ENCODE measurements at places on chromosomes 13 and 19.

GRCh38 chr19:33535226-33535625, 13.6 kb upstream of the PEPD start:
- H3K27me3 ChIP-seq: peaks cover 73% of the 10 kb centered on the region
- no peak overlapping the region for H3K27ac ChIP-seq
- no peak overlapping the region for H3K4me3 ChIP-seq

GRCh38 chr19:9940778-9941177, 4.5 kb upstream of the OLFM2 start:
- no peak overlapping the region for H3K4me3 ChIP-seq
- peaks cover 14% of the 10 kb centered on the region for H3K4me1 ChIP-seq
- DNase-seq: no peak
- H3K27me3 ChIP-seq: peaks cover 74% of the 10 kb centered on the region
- no peak overlapping the region for H3K27ac ChIP-seq

DNA sequence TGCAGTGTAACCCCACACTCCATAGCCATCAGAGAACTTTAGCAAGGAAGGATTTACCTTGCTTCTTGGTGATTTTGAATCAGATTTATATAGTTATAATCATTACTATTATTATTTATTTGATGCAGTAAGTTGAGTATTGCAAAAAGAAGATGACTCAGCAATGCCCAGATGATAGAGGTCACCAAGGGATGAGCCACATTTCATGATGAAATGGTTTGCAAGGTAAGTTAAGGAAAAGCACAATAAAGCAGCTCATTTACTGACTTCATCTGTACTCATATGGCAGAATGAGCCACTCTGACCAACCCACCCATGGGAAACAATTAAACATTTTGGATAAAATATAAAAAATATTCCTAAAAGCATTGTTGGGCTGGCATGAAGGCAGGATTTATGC, 59.1 kb downstream of the AKAP11 start:
- no peaks in the 10 kb centered on the region for H3K27me3 ChIP-seq
- DNase-seq: no peak
- H3K27ac ChIP-seq: no peak overlapping the region
- no peak overlapping the region for H3K4me3 ChIP-seq

DNA sequence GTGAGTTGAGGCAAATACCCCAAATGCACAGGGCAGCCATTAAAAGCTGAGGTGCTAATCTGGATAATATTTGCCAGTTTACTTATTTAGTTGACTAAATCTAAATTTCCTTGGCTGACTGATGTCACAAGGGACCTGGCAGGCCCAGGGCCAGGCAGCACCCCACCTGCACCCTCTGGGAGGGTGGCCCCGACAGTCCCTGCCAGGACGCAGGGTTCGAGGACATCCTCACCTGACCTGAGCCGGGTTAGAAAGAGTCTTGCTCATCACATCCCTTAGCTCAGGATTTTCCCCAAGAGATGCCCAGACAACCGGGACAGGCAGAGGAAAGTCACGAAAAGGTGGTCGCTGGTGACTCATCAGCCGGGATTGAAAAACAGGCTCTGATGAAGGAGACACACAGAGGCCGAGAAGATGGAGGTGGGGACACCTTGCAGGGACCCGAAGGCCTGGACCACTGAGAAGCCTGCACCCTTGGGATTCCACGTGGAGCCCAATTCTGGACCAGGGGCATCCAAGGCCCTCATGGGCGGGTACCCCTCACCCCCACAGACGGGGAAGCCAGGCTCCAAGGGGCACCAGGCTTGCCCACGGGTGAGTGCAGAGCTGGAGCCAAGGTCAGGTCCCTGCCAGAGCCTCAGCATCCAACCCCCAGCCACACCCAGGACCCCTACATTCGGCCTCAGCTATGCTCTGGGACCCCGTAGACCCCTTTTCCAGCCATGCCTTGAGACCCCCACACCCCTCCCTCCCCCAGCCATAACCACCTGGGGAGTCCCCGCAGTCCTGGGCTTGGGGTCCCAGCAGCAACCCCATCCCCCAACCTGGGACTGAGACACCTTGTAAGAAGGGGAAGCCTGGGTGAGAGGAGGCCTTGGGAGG, 103.2 kb downstream of the SOX1 start:
- no peak overlapping the region for H3K27ac ChIP-seq
- H3K4me1 ChIP-seq: no peaks in the 10 kb centered on the region
- DNase-seq: no peak

- DNase-seq: no peak
- no peaks in the 10 kb centered on the region for H3K27me3 ChIP-seq
- no peaks in the 10 kb centered on the region for H3K4me1 ChIP-seq
- peaks cover 63% of the 10 kb centered on the region for H3K36me3 ChIP-seq
- H3K27ac ChIP-seq: no peak overlapping the region
Measured at GRCh38 chr13:39016787-39017186, 21.1 kb downstream of the PROSER1 start.

DNA sequence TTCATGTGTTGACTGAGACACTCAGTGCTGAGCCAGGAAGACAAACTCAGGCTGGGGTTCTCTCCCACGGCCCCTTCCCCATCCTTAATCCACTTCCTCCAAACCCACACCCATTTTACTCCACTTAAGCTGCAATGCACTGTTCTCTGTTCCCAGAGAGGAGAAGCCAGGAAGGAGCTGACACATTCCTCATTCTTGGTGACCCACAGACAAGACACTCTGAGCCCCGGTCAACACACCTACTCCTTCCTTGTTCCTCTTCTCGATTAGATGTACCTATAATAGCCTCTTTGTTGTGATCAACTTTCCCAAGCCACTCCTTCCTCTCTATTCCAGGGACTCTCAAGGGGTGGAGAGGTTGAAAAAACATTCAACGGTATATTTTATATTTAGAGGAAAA, 47.1 kb downstream of the INSR start:
- H3K27ac ChIP-seq: no peak overlapping the region
- H3K4me1 ChIP-seq: peaks cover 41% of the 10 kb centered on the region
- peaks cover 7% of the 10 kb centered on the region for H3K36me3 ChIP-seq
- DNase-seq: no peak

GRCh38 chr13:26977541-26977940, 194.1 kb downstream of the USP12 start:
- peaks cover 4% of the 10 kb centered on the region for H3K4me1 ChIP-seq
- no peak for DNase-seq
- no peaks in the 10 kb centered on the region for H3K36me3 ChIP-seq
- no peak overlapping the region for H3K27ac ChIP-seq
- no peak overlapping the region for H3K4me3 ChIP-seq

- no peak for DNase-seq
- no peaks in the 10 kb centered on the region for H3K36me3 ChIP-seq
- peaks cover 7% of the 10 kb centered on the region for H3K27me3 ChIP-seq
- H3K4me3 ChIP-seq: no peak overlapping the region
- H3K27ac ChIP-seq: no peak overlapping the region
Measured at GRCh38 chr19:42032431-42032830, 37.6 kb downstream of the GRIK5 start.

DNA sequence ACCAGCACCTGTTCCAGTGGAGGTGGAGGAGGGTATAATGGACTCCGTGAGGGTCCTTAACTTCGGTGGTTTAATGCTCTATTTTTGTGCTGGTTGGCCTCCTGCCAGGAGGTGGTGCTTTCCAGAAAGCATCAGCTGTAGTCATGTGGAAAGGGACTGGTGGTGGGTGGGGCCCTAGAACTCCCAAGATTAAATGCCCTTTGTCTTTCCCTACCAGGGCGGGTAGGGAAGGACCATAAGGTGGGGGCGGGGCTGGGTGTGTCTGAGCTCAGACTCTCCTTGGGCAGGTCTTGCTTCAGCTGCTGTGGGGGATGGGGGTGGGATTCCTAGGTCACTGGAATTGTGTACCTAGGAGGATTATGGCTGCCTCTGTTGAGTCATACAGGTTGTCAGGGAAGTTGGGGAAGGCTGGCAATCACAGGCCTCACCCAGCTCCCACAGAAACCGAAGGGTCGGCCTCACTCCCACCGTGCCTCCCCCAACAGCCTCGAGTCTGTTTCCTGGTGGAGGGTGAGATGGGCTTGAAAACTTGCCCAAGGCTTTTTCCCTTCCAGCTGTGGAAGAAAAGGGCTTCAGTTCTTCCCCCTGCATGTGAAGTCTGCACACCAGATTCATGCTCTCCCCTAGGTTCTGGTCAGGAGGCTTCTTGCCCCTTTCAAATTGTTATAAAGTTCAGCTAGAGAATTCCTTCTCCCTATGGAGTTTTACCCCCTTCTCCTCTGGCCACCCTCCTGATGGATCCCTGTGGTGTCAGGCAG, 60.3 kb upstream of the CLDN10 start:
- H3K27ac ChIP-seq: no peak overlapping the region
- no peak overlapping the region for H3K4me3 ChIP-seq

DNA sequence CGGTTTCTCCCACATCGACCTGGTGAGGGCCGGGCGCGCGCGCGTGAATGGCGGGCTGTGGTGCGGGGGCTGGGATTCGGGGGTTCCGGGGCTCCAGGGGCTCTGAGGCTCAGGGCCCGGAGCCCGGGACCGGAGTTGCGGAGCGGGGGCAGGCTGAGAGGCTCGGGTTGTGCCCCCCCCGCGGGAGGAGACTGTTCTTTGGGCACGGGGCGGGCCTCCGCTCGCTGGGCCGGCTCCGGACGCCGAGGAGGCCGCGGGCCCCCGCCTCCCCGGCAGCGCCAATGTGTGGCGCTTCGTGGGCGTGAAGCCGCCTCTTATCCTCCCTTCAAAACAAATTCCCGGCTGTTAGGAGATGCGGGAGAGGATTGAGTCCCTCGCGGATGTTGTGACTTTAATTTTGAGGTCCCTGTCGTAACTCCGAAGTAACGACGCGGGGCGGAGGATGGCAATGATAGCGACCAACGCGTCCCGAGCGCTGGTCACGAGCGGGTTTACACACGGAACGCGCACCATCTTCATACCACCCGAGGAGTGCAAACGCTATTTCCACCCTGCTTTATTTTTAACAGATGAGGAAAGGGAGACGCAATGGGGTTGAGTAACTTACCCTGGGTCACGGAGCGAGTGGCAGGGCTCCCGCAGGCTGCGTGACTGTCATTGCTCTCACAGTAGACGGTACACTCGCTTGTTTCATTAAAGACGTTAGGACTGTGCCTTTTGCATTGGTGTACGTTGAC, 536 bp downstream of the UBA2 start:
- H3K4me3 ChIP-seq: peak overlapping the region; percentile 95
- peaks cover 40% of the 10 kb centered on the region for H3K36me3 ChIP-seq
- no peaks in the 10 kb centered on the region for H3K27me3 ChIP-seq
- DNase-seq: no peak
- peaks cover 35% of the 10 kb centered on the region for H3K4me1 ChIP-seq
- H3K27ac ChIP-seq: peak overlapping the region; percentile 96

DNA sequence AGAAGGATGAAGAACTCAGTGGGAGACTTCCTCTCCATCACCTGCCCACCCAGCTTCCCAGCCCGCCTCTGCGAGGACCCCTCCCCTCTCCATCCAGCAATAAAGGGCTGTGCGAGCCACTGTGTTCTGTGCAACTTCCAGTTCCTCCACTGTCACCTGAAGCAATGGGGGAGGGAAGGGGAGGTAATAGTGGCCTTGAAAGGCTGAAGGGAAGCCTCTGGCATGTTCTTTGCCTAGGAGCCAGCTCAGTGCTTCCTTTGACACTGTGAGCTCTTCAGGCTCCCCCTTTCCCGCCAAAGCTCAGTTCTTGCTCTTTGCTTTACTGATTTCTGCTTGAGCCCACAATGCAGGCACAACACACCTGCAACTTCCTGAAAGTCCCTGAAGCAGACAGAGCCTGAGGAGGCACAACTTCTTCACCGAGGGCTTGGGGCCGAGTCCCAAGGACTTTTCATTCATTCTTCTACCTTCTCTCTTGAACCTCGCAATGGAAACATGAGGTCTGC, 73.2 kb upstream of the DOCK9 start:
- peaks cover 43% of the 10 kb centered on the region for H3K4me1 ChIP-seq
- H3K36me3 ChIP-seq: peaks cover 9% of the 10 kb centered on the region
- no peak overlapping the region for H3K4me3 ChIP-seq
- H3K27me3 ChIP-seq: peaks cover 71% of the 10 kb centered on the region

- no peaks in the 10 kb centered on the region for H3K36me3 ChIP-seq
- no peak for DNase-seq
- peaks cover under 1% of the 10 kb centered on the region for H3K27me3 ChIP-seq
- peaks cover 6% of the 10 kb centered on the region for H3K4me1 ChIP-seq
- no peak overlapping the region for H3K27ac ChIP-seq
Measured at GRCh38 chr13:39417131-39417530, 185.9 kb downstream of the LHFPL6 start.

DNA sequence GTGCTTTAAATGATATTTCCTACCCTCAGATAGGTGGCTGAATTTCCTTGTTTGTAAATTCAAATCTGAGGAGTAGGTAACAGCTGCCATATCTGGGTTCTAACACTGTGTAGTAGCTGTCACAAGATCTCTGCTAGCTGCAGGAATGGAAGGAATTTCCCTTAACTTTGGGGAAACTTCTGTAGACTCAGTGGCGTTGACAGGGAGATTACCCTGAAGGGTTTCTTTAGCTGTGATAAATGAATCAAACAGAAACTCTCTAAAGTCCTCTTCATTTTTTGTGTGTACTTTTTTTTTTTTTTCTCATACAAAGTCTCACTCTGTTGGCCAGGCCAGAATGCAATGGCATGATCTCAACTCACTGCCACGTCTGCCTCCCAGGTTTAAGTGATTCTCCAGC, 5.3 kb upstream of the EPSTI1 start:
- H3K4me1 ChIP-seq: peaks cover 19% of the 10 kb centered on the region
- no peaks in the 10 kb centered on the region for H3K36me3 ChIP-seq
- H3K4me3 ChIP-seq: no peak overlapping the region
- no peaks in the 10 kb centered on the region for H3K27me3 ChIP-seq

DNA sequence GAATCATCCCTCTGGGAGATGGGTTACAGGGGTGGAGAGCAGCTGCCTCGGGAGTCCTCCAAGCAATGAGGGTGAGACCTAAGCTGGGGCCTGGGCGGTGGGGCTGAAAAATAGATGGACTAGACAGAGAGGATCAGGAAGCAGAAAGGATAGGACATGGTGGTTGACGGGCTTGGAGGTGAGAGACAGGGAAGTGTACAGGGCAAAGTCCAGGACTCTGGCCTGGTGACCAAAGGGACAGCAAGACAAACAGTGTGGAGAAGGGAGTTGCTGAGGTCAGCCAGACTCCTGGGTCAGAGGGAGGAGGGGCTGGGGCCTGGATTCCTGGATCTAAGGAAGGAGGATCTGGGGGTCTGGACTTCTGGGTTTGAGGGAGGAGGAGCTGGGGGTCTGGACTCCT, 5.5 kb downstream of the PHLDB3 start:
- H3K4me1 ChIP-seq: peaks cover 12% of the 10 kb centered on the region
- H3K4me3 ChIP-seq: no peak overlapping the region
- no peak overlapping the region for H3K27ac ChIP-seq
- H3K27me3 ChIP-seq: no peaks in the 10 kb centered on the region

DNA sequence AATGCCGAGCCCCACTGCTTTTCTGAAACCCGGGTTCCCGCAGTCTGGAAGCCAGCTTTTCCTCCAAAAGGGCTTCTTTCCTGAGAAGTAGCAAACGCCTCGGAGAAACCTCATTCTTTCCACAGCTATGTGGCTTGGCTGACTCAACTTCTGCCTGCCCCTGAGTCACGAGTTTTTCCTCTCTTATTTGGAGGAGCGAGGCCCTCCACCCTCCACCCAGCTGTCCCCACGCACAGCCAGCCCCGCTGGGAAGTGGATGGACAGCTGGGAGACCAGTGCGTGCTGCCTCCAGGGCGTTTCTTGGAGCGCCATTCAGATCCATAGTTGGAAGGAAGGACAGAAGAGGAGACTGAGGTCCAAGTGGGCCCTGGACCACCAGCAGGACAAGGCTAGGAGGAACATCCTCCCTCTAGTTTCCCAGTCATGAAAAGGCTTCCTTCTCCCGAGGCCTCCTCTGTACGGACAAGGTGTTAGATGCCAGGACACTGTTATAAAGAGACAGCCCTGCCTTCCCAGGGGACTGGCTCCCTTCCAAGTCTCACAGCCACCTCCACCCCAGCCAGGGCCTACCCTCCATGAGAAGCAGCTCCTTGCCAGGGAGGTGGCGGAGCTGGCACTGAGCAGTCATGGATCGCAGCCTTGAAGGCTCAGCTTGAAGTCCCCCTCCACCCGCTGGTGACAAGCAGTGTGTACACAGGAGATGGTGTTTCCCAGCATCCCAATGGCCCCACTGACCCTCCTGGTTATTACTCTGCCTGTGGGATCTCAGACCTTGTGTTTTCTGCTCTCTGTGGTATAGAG, 2.5 kb upstream of the PLEKHF1 start:
- H3K36me3 ChIP-seq: no peaks in the 10 kb centered on the region
- no peak for DNase-seq
- H3K4me3 ChIP-seq: no peak overlapping the region

Data from stimulated activated naive B cell treated with anti-CD40 and anti-IgM and Interleukin-4, amounts not matched to agents 10 μg/mL and 1 μg/mL and 100 μg/mL, for 72 hours (primary cell).